Activated naive CD4-positive, alpha-beta T cell treated with anti-CD3 and anti-CD28 coated beads, Interleukin-2, amount 50 U/mL, for 16 hours (primary cell): ENCODE measurements at places on chromosomes 6 and 20.

GRCh38 chr20:58716476-58717277 is 24.1 kb downstream of the NPEPL1 start:
- peak; percentile 5 for DNase-seq

GRCh38 chr20:25290646-25291431 is 43.0 kb downstream of the PYGB start:
- DNase-seq, result no peak

DNA sequence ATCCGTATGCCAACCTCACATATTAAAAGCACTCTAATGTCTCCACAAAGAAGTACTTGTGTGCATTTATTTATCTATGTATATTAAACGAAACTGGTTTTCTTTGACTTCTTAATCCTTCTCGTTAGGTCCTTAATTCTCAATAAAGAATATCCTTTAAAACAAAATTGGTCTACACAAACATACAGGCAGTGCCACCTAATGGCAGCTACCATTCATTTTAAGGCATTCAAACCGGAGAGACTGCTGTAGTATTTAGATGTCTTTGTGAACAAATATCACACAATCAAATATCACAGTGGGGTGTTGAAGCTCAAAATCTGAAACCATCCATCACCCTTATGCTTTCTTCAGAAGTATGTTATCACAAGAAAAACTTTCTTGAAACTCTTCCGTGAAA is 96.6 kb upstream of the IRAK1BP1 start:
- DNase-seq, result no peak

DNA sequence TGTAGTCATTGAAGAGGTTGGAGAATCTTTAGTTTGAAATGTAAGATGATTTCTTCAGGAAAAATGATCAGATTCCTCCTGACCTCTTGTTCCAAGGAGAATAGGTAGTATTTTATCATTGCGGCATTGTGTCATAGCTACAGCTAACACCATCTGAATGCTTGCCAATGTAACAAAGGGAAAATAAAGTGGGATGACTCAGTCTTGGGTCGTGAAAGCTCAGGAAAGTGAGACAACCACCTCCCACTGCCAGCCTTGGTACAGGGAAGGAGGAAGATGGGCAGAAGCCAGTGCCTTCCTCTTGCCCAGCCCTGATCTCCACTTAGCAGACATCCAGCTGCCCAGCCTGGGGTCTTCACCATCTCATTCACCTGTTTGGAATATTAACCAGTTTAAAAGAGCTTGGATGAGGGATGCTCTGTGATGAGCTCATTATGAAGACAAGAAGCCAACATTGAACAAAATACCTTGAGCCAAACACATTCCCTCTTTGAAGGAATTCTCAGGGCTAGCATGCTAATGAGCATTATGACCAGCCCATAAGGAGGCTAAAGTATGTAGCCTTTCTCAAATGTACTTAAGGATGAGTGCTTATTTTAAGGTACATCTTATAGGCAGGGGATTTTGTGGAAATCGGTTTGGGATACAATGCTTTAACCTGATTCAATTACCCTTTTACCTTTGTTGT is 40.0 kb upstream of the APCDD1L start:
- DNase-seq, result no peak

GRCh38 chr6:119161438-119161837 is 83.0 kb upstream of the FAM184A start:
- no peak for DNase-seq

GRCh38 chr6:132247381-132248159 is 153.7 kb downstream of the MOXD1 start:
- no peak for DNase-seq

DNA sequence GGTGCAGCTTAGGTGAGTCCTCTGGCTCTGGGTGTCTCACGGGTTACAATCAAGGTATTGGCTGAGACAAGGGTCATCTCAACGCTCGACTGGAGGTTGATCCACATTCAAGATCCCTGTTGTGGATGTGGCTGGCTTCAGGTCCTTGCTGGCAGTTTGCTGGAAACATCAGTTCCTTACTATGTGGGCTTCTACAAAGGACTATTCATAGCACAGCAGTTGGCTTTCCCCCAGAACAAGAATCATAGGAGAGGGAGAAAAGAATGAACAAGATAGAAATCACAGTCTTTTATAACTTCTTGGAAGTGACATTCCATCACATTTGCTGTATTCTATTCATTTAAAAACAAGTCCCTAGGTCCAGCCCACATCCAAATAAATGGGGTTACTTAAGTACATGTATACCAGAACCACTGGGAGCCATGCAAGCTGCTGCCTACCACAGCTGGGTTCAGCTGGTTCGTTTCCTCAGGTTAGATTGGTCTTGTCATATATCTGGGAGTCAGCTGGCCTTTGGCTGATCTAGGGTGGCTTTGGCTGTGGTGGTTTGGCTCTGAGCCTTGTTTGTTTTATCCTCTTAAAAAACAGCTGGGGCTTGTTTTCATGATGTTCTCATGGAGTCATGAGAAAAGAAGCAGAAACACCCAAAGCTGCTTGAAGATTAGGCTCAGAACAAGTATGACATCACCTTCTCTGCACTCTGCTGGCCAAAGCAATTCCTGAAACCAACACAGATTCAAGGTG is 433.2 kb upstream of the SPTLC3 start:
- no peak for DNase-seq

GRCh38 chr6:73792738-73793137 is 96.7 kb downstream of the CD109 start:
- no peak for DNase-seq

DNA sequence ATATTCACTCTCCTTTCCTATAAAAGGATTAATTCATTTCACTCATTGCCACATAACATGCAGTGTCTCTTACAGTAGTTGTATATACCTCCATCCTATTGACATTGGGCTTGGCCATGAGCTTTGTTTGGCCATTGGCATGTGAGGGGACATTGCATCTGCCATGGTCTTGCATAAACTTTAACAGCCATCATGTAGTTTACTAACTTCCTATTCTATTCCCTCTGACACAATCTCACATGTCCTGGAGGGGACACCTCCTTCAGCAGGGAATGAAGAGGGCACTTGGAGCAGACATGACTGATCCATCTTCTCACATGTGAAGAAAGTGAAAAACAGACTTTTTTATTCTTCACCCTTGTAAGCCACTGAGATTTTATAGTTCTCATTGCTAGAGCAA is 115.5 kb upstream of the MARCKS start:
- DNase-seq, result no peak

DNA sequence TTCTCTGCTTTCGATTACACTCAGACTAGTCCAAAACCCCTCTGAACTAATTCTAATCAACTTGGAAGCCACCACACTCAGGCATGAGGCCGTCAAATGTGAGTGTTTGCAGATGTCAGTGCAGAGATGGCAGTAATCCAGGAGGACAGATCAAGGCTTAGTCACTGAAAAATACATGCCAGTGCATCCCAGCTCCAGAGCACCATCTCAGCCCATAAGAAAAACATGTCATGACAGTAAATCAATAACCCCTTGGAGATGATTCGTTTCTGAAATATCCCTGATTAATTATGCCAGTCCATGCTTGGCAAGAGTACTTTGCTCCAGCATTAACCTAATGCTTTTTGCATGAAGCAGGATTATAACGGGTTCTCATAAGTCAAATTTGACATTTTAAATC is 179.5 kb downstream of the ADAT2 start:
- DNase-seq, result no peak

- DNase-seq, result peak; percentile 55
These were observed 219.3 kb downstream of the ARHGAP18 start for GRCh38 chr6:129490521-129491255.

DNA sequence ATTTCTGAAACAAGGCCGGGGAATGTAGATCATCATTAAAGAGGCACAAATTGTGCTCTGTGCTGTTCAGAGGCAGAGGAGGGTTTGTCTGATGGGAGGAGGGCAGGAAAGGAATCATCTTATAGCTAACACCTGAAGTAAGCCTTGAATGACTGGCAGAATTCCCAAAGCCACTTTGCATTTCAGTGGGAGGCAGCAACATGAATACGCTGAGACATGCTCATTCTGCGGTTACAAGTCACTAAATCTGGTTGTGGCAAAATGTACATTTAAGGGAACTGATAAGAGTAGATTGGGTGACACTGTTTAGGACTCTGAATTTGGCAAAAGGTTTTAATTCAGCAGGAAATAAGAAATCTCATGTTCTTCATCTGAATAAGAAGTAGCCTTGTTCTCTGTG is 4.4 kb upstream of the COL19A1 start:
- DNase-seq, result no peak

DNA sequence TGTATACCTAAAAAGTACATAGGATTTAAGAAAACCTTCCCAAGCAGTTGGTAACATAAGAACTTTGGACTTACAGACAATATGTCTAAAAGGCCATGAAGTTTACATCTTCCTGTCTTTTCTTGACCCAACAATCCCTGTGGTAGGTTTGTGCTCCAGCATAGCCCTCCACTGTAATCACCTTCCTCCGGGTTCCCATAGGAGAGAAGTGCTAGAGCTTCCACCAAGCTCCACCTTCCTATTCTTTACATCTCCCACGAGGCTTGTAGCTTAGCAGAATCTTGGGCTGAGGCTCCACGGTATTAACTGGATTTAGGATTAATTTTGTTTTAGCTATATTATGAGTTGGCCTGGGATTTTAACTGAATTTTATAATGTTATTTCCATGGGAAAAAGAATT is 23.3 kb downstream of the ADGRG6 start:
- no peak for DNase-seq

DNA sequence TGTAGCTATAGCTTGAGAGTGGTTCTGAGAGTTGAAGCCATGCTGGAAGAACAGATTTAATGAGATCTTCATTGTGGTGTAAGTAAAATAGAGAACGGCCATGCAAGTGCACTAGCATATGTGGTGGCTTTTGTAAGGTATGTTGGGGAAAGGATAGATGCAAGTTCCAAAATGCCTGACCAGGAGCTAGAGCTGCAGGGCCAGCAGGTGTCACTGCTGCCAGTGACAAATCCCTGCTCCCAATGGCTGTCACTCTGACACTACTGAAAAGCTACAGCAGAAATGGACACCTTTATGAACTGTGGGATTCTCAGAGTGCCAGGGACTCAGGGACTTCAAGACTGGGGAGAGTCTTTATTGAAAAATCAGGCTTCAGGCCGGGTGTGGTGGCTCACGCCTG is 23.1 kb upstream of the VIP start:
- DNase-seq, result no peak

GRCh38 chr6:107731422-107732319 is 92.4 kb downstream of the SCML4 start:
- no peak for DNase-seq

DNA sequence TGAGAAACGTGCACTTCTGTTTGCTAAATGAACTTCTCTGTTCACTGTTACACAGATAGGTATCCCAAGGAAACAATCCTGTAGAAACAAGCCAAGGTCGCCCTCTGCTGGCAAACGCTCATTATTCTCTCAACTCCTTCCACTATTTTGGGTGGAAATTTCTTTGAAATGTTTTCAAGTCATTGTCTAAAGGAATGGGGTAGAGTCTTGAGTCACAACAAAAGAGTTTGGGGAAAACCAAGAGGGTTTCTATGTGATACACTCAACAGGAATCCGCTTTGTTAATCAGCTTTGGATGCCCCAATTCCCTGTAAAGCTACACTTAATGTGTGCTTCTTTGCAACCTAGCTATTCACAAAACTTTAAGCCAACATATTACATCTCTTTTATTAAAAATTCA is 4.6 kb upstream of the RAE1 start:
- peak; percentile 72 for DNase-seq

DNA sequence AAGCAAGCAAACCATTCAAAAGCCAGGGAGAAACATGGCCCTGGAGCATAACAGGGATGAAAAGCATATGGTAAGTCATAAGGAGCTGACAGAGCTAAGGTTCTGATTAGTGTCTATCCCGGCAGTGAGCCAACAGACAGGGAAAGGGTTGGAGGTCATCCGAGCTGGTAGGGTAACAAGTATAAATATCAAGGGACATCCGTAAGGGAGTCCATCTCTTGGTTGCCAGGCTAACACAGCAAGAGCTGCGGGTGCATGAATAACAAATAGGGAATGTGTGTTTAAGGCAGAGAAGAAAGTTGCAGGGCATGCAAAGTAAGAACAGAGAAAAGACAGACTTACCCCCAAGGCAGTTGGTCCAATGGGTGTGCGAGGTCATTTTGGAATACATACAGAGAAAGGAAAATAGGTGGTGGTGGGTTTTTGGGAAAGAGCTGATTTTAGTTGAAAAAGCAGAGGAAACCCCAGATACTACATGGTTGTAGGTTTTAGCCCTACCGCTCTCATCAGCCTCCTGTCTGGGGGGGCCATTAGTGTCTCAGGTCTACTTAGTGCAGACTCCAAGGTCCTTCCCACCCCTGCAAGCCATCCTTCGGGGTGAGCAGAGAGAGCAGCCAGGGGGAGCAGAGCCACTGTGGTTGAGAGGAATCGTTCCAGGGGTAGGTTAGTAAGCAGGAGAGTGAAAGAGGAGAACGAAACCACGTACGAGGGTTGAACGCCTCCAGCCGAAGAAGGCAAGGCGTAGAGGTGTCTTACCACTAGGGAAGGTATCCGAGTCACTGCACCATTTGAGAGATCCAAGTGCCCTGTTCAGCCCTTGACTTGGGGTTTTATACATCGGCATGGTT is at the start of gene ERVFRD-1:
TSS of gene ERVFRD-1 (minus strand) at position 805 of the 848 bp plus-strand sequence. CDS start 6,415 bp downstream, outside the sequence.
- peak; percentile 15 for DNase-seq

DNA sequence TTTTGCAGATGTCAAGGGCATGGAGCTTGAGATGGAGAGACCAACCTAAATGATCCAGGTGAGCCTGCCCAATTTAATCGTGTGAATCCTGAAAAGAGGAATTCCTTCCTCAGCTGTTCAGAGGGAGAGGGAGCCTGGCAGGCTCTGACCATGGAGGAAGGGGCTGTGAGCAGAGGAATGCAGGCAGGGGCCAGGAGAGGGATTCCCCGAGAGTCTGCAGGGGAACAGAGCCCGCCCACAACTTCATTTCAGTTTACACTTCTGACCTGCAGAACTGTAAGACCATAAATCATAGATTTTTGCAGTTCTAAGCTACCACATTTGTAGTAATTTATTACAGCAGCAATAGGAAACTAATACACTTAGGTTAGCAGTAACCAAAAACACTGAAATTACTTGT is 164.1 kb downstream of the TBXT start:
- no peak for DNase-seq

DNA sequence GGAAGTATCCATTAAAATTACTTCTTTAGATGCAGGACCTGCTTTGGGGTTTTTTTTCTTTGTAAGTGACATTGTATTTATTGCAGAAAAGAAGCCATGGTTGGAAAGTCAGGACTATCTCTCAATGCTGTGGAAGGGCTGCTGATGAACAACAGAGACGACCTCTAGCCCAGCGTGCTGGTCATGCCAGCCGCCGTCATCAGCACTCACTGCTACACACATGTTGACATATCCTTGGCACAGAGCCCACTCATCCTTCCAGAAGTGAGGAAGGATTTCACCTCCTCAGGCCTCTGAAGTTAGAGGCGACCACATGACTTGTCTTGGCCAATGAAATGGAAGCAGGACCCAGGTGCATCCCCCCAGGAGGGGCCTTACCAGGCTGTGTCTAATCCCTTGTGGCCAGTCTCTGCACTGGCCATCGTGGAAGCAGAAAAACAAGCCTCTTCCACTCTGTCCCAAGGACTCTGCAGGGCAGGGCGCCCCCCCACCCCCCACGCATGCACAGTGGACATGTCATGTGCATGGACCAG is 343.5 kb downstream of the TAF4 start:
- DNase-seq, result no peak

DNA sequence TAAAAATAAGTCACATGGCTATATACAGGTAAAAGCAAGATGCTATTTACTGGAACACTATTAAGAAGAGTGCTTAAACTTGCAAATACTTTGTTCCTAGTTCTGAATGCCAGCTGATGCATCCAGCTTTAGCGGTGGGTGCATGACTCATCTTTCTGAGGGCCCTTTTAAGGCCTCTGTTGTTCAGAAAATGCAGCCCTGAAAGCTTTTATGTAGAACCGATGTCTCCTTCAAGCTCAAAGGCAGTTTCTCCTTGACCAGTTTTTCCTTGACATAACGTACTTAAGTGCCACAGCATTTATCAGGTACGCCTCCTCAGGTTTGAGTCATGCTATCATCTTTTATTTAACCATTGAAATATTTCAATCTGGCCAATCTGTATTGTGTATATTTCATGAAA is 82.8 kb downstream of the MLIP start:
- no peak for DNase-seq
